ENCODE measurements at places on chromosomes 5 and 9. TPM values are rescaled to one million over a fixed set of nuclear protein-coding genes. Genes with fewer than 3 reads are reported as not detected.

The SYNPO gene
- polyA plus RNA-seq, result 4.3 TPM

The NR5A1 gene
- 0.02 TPM for polyA plus RNA-seq

The SH2D3C gene
- 2.8 TPM for polyA plus RNA-seq

The ARSI gene
- polyA plus RNA-seq, result 1.6 TPM

The EIF4E1B gene
- not detected for polyA plus RNA-seq

The LHX3 gene
- not detected for polyA plus RNA-seq

The SPATA31C1 gene
- not detected for polyA plus RNA-seq
